ENCODE measurements at places on chromosomes 5 and 9.

- no peak for DNase-seq
Measured at GRCh38 chr5:92402045-92402444, 1018.9 kb upstream of the ARRDC3 start.

DNA sequence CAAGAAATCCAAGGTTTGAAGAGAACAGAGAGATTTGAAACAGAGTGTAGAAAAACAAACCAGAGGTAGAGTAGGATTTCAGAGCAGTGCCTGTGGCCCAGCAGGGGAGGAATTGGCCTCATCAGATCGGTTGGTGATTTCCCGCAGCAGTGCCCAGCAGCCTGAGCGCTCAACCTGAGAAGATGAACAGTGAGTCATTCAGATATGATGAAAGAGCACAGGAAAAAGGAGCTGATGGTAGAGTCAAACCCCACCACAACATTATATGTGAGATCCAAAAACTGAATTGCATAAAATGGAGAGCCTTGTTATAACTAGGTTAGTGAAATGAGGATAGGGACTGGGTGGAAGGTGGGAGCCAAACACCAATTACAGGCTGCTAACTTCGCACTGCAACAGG is 248.9 kb downstream of the PIK3R1 start:
- DNase-seq = no peak

DNA sequence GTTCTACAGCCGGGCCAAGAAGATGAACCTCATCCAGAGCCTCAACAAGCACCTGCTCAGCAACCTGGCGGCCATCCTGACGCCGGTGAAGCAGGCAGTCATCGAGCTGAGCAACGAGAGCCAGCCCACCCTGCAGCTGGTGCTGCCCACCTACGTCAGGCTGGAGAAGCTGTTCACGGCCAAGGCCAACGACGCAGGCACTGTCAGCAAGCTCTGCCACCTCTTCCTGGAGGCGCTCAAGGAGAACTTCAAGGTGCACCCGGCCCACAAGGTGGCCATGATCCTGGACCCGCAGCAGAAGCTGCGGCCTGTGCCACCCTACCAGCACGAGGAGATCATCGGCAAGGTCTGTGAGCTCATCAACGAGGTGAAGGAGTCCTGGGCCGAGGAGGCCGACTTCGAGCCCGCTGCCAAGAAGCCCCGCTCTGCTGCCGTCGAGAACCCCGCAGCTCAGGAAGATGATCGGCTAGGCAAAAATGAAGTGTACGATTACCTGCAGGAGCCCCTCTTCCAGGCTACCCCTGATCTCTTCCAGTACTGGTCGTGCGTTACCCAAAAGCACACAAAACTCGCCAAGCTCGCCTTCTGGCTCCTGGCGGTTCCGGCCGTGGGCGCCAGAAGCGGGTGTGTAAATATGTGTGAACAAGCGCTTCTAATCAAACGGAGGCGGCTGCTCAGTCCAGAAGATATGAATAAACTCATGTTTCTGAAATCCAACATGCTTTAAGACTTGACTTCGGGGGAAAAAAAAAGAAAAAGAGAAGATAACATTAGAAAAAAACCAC is 28.5 kb downstream of the AMBP start:
- no peak for DNase-seq

GRCh38 chr5:6543346-6543730 is 89.5 kb downstream of the NSUN2 start:
- no peak for DNase-seq

DNA sequence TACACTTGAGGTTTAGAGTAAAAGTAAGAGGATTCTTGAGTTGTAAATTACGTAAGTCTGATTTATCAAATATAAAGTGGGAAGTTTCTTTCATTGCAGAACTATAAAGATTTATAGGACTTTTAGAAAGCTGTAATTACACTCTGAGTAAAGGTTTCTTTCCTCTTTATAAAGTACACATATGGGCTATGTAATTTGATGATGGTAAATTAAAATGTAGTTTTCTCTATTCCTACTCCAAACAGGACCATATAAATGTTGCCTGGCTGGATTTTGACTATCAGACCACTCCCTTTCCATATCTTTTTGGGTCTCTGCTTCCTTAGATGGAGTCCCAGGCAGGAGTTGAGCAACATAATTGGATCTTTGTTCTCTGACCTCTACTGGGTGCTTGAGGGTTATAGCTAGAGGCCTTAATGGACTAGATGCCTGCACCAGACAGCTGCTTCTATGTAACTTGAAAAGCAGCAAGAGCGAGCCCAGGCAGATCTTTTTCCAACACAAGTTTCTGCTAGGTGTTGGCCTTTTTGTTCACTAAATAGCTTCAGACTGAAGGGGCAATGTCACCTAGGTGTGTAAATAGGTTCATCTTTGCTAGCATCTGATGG is 11.4 kb upstream of the TEX48 start:
- no peak for DNase-seq

DNA sequence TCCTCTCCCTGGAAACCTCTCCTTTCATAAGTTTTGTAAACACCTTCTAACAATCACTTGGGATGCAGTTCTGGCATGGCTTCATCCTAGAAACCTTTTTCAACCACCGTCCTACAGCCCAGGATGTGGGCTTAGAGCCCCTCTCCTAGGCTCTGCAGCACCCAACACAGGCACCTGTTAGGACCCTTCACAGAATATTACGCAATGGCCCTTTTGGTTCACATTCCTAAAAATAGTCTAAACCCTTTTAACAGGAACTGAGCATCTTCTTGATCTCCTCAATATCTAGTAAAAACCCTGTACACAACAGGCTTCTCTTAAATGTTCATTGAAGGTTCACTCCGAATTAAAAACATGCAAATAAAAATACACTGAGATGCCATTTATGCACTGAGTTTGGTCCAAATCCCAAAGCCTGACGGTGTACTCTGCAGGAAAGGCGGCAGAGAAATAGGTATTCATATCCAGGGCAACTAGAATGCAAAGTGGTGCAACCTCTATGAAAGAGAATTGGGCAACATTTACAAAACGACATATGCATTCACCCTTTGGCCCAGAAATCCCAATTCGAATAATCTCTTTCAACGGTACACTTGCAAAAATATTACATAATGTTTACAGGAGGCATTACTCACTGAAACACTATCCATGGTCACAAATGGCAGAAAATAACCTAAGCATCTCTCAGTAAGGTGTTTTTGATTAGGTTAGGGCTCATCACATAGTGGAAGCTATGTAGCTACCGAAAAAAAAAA is 169.3 kb downstream of the SEMA5A start:
- DNase-seq = no peak

DNA sequence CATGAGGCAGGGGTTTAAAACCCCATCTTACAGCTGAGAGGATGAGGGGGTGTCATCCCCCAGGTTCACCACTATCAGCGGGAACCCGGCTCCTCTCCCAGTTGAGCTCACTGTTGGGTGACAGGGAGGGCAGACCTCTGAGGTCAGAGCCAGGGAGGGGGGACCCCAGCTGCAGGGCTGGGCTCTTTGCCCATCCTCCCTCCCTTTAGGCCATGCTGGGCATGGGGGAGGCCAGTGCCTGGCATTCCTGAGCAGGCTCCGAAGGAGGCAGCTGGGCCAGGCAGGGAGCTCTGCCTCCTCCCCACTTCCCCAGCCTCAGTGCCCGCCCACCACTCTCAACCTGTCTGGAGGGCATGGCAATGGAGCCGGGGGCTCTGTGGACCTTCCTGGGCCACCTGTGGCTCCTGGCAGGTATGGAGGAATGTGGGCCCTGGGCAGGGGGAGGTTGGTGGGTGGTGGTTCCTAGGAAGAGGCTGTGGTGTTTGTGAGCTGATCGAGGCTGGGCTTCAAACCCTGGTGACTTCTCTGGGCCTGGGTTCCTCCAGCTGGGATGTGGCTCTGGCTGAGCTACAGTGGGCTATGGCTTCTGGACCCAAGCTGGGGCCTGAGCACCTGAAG is 12.6 kb downstream of the CRB2 start:
- DNase-seq = no peak

DNA sequence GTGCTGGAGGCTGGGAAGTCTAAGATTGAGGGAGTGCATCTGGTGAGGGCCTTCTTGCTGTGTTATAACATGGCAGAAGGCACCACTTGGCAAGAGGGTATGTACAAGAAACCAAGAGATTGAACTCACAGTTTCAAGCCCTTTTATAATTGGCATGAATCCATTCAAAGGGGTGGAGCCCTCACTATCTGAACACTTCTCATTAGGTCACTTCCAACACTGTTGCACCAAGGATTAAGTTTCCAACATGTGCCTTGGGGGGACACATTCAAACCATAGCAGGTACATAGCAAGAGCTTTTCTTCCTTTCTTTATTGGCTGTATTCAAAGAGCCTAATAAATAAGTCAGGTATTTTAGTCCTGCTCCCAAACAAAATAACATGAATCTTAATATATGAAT is 62.7 kb downstream of the PRELID2 start:
- DNase-seq = no peak

GRCh38 chr5:153797484-153797883 is 241.2 kb downstream of the FAM114A2 start:
- DNase-seq = no peak

DNA sequence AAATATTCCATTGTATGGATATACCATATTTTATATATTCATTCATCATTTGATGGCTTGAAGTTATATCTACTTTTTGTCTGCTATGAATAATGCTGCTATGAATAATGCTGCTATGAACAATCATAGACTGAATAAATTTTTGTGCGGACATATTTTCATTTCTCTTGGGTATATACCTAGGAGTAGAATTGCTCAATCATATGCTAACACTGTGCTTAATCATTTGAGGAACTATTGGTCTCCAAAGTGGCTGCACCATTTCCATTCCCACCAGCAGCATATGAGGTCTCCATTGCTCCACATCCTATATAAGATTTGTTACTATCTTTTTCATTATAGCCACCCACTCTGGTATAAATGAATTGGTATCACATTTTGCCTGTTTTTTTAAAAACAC is 18.3 kb upstream of the TEK start:
- DNase-seq = no peak

DNA sequence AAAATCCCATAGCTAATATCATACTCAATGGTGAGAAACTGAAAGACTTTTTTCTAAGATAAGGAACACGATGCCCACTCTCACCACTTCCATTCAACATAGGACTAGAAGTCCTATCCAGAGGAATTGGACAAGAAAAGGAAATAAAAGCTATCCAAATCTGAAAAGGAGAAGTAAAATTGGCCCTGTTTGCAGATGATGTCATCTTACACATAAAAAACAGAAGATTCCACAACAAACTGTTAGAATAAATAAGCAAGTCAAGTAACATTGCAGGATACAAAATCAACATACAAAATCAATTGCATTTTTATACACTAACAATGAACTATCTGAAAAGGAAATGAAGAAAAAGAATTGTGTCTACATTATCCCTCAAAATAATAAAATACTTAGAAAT is 308.0 kb downstream of the MCTP1 start:
- DNase-seq = no peak

DNA sequence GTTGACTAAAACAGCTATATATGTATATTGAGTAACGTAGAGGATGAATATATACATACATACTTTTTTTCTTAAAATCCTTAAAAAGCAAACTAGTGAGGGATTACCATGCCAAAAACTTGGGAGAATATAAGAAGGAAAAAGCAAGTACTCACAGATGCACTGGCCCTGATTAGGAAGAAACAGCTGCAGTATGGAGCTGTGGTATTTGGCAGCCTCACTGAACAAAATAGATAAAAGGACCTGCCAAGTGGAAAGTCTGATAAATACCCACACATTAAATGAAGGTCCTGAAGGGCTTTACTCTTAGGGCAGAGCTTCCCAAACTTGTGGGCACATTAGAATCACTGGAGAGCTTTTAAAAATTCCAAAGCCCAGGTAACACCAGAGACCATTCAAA is 80.6 kb downstream of the FEM1C start:
- no peak for DNase-seq

DNA sequence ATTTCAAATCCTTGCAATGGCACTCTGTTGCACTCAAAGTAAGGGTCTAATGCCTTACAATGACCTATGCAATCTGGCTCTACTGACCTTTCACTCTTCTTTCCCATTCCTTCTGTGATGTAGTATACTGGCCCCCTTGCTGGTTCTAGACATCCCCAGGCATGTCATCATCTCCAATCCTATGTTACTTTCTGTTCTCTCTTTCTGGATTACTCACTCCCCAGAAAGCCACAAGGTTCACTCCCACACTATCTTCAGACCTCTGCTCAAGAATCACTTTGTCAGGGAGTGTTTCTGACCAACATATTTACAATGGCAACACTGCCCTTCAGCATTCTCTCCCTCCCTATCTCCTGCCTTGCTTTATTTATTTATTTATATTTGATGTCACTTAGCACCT is 802.2 kb upstream of the WWC1 start:
- DNase-seq = no peak

- DNase-seq = no peak
Measured at GRCh38 chr5:104266161-104266560, 703.6 kb upstream of the NUDT12 start.

GRCh38 chr9:82538634-82539033 is 524.3 kb downstream of the RASEF start:
- no peak for DNase-seq

GRCh38 chr9:38036359-38037084 is 32.5 kb downstream of the SHB start:
- DNase-seq = no peak

- no peak for DNase-seq
Measured at GRCh38 chr5:154505567-154505966, 27.5 kb upstream of the HAND1 start.

DNA sequence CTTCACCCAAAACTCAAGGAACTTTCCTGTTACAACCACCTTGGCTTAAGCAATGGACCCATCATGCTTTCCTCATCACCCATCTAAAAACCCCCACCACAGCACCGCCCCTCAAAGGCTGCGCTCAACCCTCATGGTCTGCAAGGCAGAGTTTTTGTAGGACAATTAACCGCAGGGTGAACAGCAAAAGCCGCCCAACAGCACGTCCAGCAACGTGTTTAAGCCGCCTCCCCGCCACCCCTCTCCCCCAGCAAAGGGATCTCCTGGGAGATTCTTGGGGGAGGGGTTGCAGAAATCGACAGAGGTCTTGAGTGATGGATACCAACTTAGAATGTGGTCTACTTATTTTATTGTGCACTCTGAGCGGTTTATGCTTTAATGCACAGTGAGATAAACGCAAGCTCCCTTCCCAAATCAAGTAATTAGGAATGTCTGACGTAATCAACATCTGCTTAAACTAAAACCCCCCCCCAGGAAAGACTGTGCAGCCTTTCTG is 1.9 kb downstream of the ROR2 start:
- peak; percentile 31 for DNase-seq

GRCh38 chr9:92780206-92780605 is 15.6 kb upstream of the BICD2 start:
- no peak for DNase-seq

DNA sequence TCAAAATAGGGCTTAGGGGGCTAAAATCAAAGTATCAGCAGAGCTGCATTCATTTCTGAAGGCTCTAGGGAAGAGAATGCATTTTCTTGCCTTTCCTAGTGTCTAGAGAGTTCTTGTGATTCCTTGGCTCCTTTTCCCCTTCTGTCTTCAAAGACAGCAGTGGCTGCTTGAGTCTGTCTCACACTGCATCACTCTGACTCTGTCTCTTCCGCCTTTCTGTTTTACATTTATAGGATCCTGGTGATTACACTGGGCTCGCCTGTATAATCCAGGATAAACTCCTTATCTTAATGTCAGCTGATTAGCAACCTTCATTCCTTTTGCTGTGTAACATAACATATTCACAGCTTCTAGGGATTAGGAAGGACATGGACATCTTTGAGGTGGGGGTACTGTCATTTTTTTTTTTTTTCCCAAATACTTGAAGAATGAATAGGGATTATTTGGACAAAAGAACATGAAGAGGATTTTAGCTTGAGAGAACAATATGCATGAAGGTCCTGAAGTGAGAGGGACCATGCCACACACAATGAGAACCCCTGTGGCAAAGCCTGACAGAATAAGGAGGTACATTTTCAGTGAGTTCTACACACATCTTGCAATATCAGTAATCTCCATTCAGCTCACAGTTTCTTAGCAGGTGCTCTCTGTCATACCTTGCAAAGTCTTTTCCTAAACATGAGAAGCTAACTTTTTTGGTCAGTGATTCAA is 267.6 kb downstream of the FAM170A start:
- no peak for DNase-seq

Data from left colon (tissue), 2 donors.